ENCODE measurements at places on chromosomes 2 and 18.

DNA sequence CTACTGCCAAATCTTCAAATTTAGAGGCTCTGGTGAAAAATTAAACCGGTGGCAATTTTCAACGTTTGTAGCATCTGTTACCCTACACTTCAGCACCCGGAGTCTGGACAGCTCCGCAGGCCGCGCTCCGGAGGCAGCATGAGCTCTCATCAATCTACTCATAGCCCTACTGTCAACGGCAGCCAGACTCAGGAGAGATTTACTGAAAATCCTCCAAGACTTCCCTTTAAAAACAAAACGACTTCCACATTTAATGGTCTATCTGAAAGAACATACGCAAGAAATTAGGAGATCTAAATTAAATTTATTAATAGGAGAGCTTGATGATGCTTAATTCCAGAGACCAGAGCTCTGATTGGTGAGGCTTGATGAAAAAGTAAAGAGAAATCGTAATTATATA is 970 bp upstream of the ADCYAP1 start:
- peak; percentile 60 for DNase-seq

GRCh38 chr2:126790987-126791780 is 107.5 kb upstream of the TEX51 start:
- no peak for DNase-seq

DNA sequence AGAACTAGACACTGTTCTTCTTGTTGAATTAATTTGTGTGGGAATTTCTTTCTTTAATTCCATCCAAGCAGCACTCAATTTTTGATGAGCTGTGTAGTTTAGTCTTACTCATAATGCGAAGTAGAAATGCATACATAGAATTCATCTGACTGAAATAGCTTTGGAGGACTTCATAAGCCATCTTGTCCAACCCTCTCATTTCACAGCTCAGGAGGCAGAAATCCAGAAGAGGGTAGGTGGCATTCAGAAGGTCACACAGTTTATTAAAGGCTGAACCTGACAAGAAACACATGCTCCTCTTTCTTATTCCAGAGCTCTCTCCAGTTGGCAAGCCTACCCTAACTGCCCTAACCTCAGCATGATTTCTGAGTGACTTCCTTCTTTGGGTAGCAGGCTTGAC is 169.2 kb upstream of the NOSTRIN start:
- DNase-seq, result no peak

- no peak for DNase-seq
Measured at GRCh38 chr18:58584200-58585127, 44.4 kb downstream of the ALPK2 start.

GRCh38 chr2:53660886-53661285 is 106.7 kb upstream of the CHAC2 start:
- no peak for DNase-seq

DNA sequence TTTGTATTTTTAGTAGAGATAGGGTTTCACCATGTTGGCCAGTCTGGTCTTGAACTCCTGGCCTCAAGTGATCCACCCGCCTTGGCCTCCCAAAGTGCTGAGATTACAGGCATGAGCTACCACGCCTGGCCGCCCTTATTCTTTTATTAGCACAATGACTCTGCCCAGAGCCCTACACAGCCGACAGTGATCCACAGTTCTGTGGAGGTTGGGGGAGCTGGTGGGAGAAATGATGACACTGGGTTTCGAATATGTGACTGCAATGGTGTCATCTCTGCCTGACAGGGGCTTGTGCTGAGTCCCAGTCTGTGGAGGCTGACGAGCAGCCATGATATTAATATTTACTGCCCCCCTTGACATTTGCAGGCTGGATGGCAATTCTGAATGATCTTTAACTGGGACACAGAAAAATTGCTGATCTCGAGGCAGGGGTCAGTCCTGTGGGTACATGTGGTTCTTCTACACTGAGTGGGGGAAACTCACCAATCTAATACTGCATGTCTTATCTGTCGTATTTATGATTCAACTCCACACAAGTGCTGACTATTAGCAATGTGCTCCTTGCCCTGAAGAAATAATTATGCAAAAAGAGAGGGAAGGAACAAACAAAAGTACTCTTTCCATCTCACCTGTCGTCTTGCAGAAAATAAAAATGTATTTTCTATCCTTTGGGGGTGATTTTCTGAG is 6.3 kb upstream of the CTAGE1 start:
- no peak for DNase-seq

Data from DMS79 treated with DMSO at 0.1 percent for 48 hours (cell line).